ENCODE measurements at places on chromosomes 5 and 9.

DNA sequence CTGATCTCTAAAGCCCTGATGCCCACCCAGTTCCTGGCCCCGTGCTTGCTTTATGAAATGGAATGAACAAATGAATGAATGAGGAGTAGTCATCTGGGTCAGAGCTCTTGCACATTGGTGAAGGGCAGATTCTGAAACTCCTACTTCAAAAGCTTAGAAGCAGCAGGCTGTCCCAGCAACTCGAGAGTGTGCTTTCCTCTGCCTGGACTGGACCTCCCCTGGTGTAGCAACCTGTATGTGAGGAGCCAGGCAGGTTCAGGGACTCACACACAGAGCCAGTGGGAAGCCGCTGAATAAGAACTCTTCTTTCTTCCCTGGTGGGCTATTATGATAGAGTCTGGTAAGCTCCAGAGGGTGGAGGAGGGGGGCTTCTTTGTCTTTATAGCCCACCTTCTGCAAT, 396.4 kb downstream of the CDK5RAP2 start:
- DNase-seq, result no peak

DNA sequence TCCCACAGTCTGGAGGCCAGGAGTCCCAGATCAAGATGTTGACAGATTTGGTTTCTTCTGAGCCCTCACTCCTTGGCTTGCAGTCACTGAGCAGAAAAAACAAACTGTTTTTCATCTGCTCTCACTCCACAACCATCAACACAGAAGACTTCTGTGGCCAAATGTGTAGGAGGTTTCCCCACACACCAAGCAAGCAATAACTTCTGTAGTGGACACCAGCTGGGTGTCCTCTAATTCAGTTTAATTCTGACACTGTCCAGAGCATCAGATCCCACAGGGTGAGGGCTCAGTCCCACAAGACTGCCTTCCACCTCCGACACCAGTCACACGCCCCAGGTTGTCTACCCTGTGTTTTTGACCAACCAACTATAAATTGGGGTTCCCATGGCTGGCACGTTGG, 209.9 kb downstream of the AOPEP start:
- DNase-seq, result no peak

GRCh38 chr5:132364319-132364718, 5.2 kb upstream of the SLC22A5 start:
- peak; percentile 93 for DNase-seq

DNA sequence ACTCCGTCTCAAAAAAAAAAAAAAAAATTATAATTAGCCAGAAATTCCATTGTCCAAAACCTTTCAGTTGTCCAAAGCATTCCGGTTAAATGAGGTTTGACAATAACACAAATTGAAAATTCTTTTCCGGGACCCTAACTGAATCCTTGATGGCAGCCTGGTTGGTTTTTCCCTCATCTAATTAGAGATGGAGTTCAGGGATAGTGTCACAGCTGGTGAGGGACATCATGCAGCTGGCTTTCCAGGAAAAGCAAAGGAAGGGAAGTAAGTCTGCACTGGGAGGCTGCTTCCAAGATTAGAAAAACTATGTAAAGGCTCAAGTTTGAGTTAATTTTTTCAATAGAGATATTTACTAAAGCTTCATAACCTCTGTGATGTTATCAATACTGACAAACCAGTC, 195.4 kb downstream of the ADAMTS12 start:
- no peak for DNase-seq
